Activated CD4-positive, alpha-beta memory T cell treated with anti-CD3 and anti-CD28 coated beads, Interleukin-2, amount 10 ng/mL, durations not matched to agents 7 days and 5 days (primary cell): ENCODE measurements at places on chromosomes 6 and 20. TPM values are rescaled to one million over a fixed set of nuclear protein-coding genes. Genes with fewer than 3 reads are reported as not detected.

GRCh38 chr6:132675749-132676148 is 16.8 kb upstream of the TAAR1 start:
- peaks cover 7% of the 10 kb centered on the region for H3K36me3 ChIP-seq
- H3K4me1 ChIP-seq: peaks cover 36% of the 10 kb centered on the region
- no peak overlapping the region for H3K4me3 ChIP-seq
- no peak overlapping the region for H3K27ac ChIP-seq

DNA sequence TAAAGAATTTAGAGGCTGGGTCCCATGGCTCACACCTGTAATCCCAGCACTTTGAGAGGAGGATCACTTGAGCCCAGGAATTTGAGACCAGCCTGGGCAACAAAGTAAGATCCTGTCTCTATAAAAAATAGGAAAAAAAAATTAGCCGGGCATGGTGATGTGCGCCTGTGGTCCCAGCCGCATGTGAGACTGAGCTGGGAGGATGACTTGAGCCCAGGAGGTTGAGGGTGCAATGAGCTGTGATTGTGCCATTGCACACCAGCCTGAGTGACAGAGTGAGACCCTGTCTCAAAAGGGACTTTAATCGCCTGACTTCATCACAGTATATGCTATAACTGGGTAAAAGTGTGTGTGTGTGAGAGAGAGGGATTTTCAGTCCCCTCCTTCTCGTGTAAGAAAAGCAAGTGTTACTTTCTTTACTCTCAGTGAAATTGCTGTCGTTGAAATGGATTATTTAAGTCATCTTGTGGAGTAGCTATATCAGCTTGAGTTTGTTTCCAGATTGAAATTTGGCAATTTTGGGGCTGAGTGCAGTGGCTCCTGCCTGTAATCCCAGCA is 7.5 kb downstream of the NCOA3 start:
- H3K4me1 ChIP-seq: peaks cover 67% of the 10 kb centered on the region
- H3K27me3 ChIP-seq: no peaks in the 10 kb centered on the region
- no peak overlapping the region for H3K27ac ChIP-seq
- peaks cover 39% of the 10 kb centered on the region for H3K36me3 ChIP-seq

DNA sequence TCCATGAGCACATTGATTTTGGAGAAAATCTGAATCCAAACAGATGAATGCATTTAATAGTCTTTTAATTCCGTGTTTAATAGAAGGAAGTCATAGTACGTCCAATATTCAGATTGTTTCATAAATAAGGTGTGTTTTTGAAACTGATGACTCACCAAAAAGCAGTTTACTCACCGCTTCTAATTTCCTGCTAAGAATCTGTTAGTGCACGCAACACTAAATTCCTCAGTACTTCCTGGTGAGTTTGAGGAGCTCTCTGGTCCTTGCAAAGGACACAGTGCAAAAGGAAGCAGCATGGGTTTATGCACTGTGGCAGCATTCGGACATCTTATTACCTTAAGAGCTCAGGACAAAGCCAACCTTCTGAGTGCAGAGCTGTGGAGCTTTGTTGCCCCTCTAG is 2.3 kb upstream of the ADGRF1 start:
- peaks cover 1% of the 10 kb centered on the region for H3K4me1 ChIP-seq
- DNase-seq: no peak
- no peaks in the 10 kb centered on the region for H3K36me3 ChIP-seq
- H3K27me3 ChIP-seq: peaks cover 5% of the 10 kb centered on the region
- H3K27ac ChIP-seq: no peak overlapping the region
- H3K4me3 ChIP-seq: no peak overlapping the region

RAB44 gene
- 0.15 TPM for total RNA-seq

MLN gene
- total RNA-seq: not detected

GTSF1L gene
- not detected for total RNA-seq
